Fibroblast of lung (primary cell): ENCODE measurements at places on chromosomes 1 and 21. TPM values are rescaled to one million over a fixed set of nuclear protein-coding genes. Genes with fewer than 3 reads are reported as not detected.

The CFHR5 gene
- not detected in 2 replicates for total RNA-seq

The PLA2G2C gene
- total RNA-seq, result not detected in 2 replicates

The ARMH1 gene
- 2.3 and 6.4 TPM in 2 replicates for total RNA-seq

The FAM177B gene
- not detected in 2 replicates for total RNA-seq

The CENPF gene
- 2.3 and 13.2 TPM in 2 replicates for total RNA-seq

The LSM10 gene
- total RNA-seq, result 13.9 and 19.2 TPM in 2 replicates

The CSF3R gene
- under 0.01 and 0.51 TPM in 2 replicates for total RNA-seq

The RIPPLY3 gene
- total RNA-seq, result not detected in 2 replicates

The IGSF5 gene
- not detected in 2 replicates for total RNA-seq

The CTSS gene
- 2.6 and 4.6 TPM in 2 replicates for total RNA-seq

The DCDC2B gene
- total RNA-seq, result not detected in 2 replicates

- peak; percentile 99 for DNase-seq
These were observed 42.2 kb downstream of the CLDN14 start for GRCh38 chr21:36437745-36438128.

GRCh38 chr1:180097326-180097605 lies 57.4 kb upstream of the QSOX1 start:
- no peak for DNase-seq

DNA sequence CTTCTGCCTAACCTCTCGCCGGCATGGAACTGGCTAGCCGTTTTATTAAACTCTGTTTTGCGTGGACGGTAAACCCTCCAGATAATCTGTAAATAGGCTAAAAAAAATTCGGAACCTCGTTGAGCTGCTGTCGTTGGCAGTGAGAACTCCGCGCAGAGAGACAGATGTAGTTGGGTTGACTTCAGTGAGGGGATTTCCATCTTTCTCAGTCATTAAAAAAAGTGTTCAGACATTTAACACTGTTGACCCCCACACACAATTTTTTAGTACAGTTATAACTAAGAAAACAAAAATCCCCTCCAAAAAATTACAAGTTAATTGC lies 464 bp downstream of the PARK7 start:
- no peak for DNase-seq

DNA sequence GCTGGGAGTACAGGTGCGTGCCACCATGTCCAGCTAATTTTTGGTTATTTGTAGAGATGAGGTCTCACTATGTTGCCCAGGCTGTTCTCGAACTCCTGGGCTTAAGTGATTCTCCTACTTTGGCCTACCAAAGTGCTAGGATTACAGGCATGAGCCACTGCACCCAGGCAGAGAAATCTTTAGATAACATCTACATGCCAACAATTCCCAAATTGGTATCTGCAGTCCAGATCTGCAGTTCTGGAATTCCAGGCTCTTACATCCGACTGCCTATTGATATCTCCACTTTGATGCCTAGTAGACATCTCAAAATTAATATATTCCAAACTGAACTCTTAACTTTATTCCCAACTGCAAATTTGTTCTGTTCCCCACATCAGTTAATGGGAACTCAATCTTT lies 23.3 kb downstream of the INAVA start:
- no peak for DNase-seq

GRCh38 chr1:47563201-47563600 lies 125.4 kb downstream of the FOXD2 start:
- DNase-seq, result no peak

DNA sequence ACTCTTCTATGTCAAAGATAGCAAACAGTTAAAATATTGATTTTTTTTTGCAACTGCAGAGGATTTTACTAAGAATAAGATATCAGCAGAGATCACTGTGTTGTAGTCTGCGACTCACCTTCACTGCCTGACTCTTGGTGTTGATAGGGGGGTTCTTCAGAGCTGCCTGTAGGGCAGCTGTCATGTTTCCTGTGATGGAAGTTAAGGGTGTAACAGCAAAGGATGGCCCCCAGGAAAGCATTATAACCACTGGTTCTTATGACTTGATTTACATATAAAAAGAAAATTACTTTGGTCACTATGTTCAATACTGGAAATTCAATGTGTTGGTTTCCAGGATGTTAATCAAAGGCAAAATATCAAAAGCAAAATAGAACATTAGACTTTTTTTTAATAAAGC lies 2.6 kb downstream of the ARPC5 start:
- DNase-seq, result no peak

- no peak for DNase-seq
These were observed 14.8 kb downstream of the VPS13D start for GRCh38 chr1:12244585-12244984.

- no peak for DNase-seq
These were observed 45.1 kb downstream of the FYB2 start for GRCh38 chr1:56774067-56774609.

DNA sequence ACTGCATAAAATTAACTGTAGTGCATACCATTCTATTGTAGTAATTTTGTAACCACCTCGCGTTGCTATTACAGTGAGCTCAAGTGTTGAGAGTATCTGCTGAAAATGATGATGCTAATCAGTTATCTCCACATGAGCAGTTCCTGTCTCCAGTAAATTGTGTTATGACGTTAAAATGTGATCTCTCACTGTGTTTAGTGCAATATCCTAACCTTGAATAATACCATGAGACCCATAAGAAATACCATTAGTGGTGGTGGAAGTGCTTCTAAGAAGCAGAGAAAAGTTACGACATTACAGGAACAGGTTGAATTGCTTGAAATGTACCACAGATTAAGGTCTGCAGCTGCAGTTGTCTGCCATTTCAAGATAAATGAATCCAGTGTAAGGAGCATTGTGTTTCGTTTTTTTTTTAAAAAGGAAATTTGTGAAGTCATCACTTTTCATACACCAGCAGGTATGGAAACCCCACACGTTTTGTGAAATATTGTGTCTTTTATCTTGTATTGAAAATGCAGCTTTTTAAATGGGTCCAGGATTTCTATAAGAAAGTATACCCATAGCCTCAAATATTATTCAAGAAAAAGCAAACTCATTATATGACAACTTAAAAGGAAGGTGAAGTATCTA lies 72.5 kb downstream of the ANGPTL1 start:
- DNase-seq, result peak; percentile 5

GRCh38 chr1:165645654-165646366 lies 14.8 kb downstream of the MGST3 start:
- DNase-seq, result peak; percentile 25

- DNase-seq, result peak; percentile 97
These were observed 40.7 kb upstream of the PRKACB start for GRCh38 chr1:84103197-84103992.

DNA sequence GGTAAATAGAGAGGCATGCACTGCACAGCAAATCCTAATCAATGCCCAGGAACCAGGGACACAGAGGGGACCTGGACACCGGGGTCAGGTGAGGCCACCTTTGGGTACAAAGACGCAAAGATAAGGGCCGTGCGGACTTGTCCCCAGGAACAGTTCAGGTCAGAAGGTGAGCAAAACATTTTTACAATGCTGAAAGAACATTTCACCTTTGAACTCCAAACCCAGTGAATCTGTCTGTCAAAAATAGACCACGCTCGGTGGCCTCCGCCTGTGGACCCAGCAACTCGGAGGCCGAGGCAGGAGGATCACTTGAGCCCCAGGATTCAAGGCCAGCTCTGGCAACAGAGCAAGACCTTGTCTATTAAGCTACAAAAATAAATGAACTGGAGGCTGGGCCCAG lies 15.2 kb downstream of the TNFRSF14 start:
- no peak for DNase-seq

GRCh38 chr1:159986531-159986930 lies 32.5 kb upstream of the SLAMF9 start:
- DNase-seq, result no peak

DNA sequence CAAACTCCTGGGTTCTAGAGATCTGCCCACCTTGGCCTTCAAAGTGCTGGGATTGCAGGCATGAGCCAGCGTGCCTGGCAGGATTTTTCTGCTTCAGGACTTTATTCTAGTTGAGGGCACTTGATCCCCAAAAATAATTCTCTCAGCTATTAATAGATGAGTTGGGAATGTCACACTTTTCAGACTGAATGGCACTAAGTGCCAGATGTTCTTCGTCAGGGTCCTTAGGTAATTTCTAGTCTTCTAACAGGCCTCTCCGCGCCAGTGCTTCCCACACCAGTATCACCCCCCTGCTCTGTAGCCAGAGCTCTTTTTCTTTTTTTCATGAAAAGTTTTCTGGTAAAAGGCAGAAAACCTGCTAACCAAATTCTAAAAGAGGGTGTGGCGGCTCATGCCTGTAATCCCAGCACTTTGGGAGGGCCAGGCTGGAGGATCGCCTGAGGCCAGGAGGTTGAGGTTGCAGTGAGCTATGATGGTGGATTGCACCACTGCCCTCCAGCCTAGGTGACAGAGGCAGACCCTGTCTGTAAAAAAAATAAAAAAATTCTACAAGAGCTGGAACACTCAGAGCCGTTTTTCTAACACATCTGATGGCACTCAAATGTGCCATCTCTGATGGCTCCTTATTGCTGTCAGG lies 6.1 kb upstream of the SARS1 start:
- DNase-seq, result no peak

GRCh38 chr1:208835781-208836180 lies 591.6 kb upstream of the PLXNA2 start:
- DNase-seq, result no peak

GRCh38 chr1:172239901-172240300 lies 180.6 kb upstream of the C1orf105 start:
- DNase-seq, result no peak

- no peak for DNase-seq
These were observed 33.7 kb upstream of the SCMH1 start for GRCh38 chr1:41275831-41276230.

DNA sequence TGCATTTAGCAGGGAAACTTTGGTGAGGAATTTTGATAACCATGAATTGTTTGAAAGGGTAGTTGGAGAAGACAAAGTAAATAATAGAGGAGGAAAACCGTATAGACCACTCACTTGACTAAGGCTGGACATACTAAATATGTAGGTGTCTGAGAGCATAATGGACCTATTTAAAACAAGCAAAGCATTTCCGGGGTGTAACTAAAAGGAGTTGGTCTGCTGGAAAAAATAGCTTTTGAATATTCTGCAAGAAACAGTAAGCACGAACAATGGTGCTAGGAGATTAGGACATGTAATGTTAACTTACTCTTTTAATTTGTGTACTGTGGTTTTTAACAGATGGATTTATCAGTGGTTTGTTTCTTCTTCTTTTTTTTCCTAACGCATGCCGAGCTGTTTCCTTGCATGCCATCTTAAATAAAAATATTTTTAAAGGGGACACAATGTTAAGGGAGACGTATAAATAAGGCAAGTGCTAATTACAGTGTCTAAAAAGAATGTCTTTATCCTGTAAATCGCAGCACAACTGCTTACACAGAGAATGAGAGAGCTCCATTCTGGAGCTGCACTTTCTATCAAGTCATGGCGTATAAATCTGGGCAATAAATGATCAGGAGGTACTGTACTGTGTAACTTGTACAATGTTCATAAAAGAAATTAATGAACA lies 492.1 kb downstream of the LMO4 start:
- no peak for DNase-seq

DNA sequence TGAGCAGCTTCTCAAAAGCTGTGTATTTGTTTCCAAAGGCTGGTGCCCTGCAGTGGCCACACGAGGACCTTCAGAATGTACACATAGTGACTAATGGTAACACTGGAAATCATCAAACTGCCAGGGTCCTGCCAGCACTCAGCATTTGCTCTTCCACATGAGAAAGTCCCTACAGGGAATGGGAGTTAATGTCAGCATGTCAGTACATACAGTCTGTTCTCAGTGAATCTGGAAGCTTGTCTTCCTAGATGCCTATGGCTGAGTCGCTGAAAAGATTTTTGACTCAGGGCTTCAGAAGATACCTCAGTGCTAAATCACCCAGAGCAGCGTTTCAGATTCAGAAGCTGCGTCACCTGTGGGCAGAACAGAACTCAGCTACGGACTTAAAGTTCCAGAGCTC lies 108.2 kb downstream of the CDC7 start:
- peak; percentile 55 for DNase-seq

- DNase-seq, result peak; percentile 30
These were observed 8.1 kb downstream of the ARF1 start for GRCh38 chr1:228090613-228091081.

GRCh38 chr1:160419838-160420169 lies 19.4 kb downstream of the VANGL2 start:
- DNase-seq, result no peak

DNA sequence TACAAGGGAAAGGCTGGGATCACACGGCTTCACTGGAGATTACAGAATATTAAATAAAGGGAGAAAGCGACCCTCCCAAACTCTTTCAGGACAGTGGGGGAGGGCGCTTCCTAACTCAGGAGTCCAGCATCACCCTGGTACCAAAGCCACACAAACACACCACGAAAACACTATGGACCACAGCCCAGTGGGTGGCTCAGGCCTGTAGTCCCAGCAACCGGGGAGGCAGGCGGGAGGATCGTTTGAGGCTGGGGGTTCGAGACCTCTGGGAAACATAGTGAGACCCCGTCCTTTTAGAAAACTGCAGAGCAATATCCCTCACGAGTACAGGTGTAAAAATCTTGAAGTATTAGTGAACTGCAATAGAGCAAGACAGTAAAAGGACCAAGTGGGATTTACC lies 16.0 kb downstream of the TRIM11 start:
- DNase-seq, result no peak

DNA sequence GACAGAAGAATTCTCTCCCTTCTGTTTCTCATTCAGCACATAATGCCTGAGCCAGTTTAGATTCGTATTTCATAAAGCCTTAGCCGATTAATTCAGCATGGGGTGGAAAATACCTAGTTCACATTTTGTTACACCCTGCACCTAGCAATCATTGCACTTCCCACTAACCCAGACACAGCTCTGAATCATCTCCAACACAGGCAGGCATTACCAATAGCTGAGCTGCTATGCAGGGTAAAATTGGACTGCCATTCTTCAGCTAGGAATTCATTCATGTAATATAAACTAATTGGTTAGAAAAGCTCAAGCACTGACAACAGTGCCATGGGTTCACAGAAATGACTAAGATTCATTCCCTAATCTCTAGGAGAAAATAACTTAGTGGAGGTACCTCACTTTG lies 26.9 kb upstream of the NKAIN1 start:
- DNase-seq, result peak; percentile 6

DNA sequence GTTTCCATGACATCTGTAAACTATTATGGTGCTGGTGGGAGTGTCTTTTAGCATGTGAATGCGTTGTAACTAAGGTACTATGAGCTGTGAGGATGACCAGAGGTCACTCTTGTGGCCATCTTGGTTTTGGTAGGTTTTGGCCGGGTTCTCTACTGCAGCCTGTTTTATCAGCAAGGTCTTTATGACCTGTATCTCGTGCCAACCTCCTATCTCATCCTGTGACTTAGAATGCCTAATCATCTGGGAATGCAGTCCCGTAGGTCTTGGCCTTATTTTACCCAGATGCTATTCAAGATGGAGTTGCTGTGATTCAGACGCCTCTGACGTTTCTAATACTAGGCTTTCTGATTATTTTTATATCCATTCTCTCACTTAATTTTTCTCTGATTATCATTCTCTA lies 9.4 kb downstream of the NCAM2 start:
- no peak for DNase-seq

DNA sequence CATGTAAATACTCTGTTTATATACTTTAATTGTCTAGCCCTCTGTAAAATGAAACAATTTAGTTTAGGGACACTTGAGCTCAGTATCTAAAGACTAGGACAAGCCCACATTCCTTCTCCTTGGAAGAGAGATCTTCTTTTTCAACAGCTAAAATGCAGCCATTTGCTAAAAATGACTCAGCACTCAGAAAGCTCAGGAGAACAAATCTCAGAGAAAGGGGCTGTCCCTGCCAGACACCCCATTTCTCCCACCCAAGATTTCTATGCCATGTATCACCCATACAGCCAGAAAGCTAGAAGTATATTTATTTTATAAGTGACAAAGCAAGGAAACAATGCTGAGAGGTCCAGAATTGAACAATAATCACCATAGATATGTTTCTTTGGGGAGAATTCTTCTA lies 23.2 kb upstream of the PRDX6 start:
- DNase-seq, result no peak
